HFF-Myc (cell line): ENCODE measurements at places on chromosomes 7 and 10.

- no peak for DNase-seq
These were observed 2.7 kb downstream of the FOXP2 start for GRCh38 chr7:114417290-114417689.

DNA sequence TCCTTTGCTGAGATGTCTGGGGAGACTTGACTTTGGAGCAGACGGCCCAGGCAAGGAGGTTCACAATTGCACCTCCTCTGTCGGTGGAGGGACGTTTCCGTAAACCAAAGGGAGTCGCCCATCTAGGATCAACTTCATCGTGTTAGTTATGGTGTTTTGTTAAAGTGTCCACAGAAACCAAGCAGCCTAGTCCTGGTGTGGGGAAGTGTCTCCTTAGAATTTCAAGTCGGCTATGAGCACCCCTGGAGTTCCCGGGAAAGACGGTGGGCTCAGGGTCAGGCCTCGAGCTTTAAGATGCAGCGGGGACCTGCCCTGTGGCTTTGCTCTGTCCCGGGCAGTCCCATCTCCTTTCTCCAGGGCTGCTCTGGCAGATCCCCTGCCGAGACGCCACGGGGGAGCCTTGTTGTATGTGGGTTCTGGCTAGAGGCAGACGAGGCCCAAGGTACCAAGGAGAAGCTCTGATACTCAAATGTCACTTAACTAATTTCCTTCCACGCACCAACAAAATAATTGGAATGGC, 319.2 kb downstream of the ADARB2 start:
- DNase-seq, result no peak

DNA sequence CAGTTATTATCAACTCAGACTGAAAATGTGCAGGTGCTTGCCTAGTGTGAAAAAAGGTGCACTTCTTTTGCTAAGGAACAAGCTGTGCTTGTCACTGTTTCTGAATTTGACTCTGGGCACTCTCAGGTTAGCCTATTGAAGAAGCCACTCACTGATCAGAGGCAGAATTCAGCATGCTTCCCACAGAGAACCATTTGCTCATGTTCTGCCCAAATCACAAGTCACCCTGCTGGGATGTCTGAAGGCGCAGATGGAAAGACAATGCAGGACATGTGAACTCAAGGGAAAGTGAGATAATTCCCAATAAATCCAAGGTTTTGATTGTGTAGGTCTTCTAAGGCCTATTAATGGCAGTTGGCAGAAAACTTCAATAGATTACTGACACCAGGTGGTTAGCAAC, 47.8 kb upstream of the CSTF2T start:
- DNase-seq, result no peak

- DNase-seq, result no peak
These were observed 96.3 kb upstream of the DDC start for GRCh38 chr7:50661345-50662040.

GRCh38 chr10:46018453-46019176, 11.8 kb downstream of the NCOA4 start:
- DNase-seq, result no peak

- no peak for DNase-seq
These were observed 316.6 kb upstream of the ZNF32 start for GRCh38 chr10:43965033-43965917.

- DNase-seq, result no peak
These were observed 43.1 kb downstream of the GHRHR start for GRCh38 chr7:31006857-31007256.

DNA sequence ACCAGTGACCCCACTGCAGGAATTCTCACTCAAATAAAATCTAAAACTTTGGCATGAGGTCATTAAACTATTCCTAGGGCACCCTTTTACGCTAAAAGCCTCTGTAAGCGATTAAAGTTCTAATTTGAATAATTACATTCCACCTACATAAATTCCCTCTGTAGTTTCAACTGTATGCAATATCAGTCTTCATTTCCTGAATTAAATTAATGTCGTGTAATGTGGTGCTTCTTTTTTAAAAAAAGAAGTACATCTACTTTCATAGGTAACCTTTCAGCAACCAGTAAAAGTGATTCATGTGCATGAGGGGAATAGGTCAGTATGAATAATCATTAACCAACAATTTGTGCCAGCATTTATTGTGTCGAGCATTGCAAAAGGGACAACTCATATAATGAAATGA, 44.7 kb downstream of the IMMP2L start:
- DNase-seq, result no peak

DNA sequence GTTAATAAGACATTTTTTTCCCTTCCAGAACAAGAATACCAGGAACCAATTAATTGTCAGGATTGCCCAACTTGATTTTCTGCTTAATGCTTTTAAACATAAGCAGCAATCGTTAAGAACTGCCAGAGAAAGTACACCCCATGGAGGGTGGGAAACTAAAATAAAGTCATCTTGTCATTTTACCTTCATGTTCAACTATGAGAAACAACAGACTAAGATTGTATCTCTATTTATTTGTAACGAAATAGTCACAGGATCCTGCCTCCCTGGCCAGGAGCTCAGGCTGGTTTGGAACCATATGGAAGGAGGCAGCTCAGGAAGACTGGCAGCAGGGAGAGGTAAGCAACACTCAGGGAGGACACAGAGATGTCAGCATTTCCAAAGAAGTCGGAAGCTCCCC, 129.6 kb downstream of the TNS3 start:
- no peak for DNase-seq

DNA sequence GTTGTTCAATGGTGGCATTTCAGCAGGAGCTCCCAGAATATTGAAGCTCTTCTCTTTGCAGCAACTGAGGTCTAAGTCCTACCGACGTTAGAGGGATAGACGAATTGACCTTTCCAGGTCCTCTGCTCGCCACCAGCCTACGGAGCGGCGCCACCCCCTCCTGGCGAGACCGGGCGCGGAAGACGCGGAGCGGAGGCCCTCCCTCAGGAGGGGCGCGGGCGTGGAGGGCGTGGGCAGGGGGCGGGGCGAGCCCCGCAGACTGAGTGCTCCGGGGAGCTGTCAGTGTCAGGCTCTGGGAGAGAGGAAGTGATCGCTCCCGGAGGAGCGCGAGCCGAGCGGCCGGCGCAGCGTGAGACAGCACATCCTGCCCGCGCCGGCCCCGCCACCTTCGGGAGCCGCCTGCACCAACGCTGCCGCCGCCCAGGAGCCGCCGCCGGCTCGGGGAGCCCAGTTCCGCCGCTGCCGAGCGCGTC, at the start of gene DYNC1I1:
TSS of gene DYNC1I1 (plus strand) at position 257 of the 473 bp plus-strand sequence. CDS start 32,176 bp downstream, outside the sequence.
- no peak for DNase-seq

GRCh38 chr10:116154651-116155050, 118.4 kb downstream of the GFRA1 start:
- no peak for DNase-seq

DNA sequence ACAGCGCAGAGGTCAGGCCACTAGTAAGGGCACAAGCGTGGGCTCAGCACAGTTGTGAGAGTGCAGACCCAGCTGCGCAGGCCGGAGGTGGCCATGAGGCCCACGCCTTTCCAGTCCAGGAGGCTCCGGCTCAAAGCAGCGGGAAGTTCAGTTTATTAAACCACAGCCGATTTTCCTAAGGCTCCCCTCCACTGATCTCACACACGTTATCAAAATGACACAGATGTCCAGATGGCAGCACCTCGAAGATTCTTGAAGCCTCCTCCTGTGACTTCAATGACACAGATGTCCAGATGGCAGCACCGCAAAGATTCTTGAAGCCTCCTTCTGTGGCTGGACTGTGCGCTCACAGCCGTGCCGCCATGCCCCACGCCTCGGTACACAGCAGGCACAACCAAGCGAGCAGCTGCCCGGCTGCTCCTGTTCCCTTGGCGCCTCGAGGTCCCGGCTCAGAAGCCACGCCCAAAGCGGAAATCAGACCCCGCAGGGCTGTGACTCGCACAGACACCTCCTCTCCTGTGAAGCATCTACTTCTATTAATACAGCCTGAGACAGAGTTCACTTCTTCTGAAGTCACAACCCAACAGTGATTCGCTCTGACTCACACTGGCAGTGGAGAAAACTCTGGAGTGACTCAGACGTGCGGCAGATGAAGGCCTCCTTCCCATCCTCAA, 122.7 kb downstream of the MAD1L1 start:
- peak; percentile 84 for DNase-seq

- DNase-seq, result no peak
These were observed 62.5 kb downstream of the MKI67 start for GRCh38 chr10:128063736-128064107.

DNA sequence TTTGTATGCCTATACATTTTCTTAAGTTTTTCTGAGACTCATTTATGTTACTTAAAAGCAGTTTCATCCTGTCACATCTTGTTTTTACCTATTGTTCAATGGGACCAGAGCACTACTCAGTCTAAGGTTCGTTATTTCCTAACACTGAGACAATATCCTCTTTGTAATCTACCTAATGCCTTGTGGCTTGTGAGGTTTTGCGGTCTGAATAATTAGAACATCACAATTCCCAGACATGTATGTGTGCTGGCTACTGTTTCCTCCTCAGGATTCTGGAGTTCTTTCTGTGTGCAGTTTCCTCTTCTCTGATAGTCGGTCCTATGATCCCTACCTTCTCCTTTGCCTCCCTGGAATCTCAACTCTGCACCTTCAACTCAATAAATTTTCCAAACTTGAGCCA, 620.2 kb downstream of the ANKRD7 start:
- DNase-seq, result no peak

DNA sequence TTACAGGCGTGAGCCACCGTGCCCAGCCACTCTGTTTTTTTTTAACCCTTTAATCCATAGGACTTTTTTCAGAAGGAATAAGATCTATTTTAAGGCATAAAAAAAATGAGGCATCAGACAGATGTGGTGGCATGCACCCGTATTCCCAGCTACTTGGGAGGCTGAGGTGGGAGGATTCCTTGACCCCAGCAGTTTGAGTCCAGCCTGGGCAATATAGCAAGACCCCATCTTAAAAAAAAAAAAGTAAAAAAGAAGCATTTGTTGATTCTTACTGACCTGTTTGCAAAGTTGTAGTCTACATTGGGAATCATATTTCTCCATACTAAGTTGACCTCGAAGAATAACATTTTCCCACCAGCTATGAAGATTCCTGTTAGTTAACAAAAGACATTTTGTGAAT, 38.6 kb downstream of the VCL start:
- no peak for DNase-seq

GRCh38 chr10:126006264-126006663, 109.9 kb downstream of the FANK1 start:
- no peak for DNase-seq

DNA sequence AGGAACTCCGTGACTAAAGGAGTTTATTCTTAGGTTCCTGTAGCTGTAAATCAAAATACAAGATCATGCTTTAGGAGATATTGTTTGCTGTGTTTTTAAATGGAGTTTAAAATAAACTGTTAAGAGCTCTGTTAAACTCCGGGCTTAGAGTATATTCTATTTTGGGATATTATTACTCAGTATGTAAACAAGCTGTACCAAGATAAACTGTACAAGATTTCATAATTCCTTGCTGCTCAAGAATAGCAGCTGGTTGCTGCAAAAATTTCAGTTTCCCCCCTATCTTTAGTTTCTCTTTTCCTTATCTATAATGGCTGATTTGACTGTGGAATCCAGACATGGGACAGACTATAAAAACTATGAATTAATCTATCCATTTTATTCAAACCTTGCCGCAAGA, 215.7 kb downstream of the HTR7 start:
- DNase-seq, result no peak

- DNase-seq, result no peak
These were observed 81.1 kb upstream of the STEAP1B start for GRCh38 chr7:22581099-22581498.

GRCh38 chr7:149778696-149779501, 5.5 kb upstream of the ZNF467 start:
- no peak for DNase-seq

- DNase-seq, result no peak
These were observed 47.7 kb downstream of the DLD start for GRCh38 chr7:107938456-107939250.

GRCh38 chr10:24340883-24341282, 131.9 kb downstream of the KIAA1217 start:
- DNase-seq, result no peak

DNA sequence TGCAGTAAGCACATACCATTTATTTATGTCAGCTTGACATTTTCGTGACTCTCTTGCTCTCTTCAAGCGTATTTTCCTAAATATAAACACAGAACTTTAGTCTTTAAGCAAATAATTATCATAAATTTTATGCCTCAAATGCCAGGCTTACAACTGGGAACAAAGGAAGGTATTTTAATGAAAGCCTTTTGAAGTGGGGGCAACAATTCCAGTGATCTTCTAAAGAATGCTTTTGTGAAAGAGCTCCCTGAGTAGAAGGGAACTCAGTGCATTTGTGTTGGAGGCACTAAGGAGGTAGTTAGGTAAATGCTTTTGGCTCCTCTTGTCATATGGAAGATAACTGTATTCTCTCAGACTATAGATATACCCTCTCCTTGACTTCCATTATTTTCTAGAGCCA, 104.9 kb downstream of the VPS50 start:
- DNase-seq, result no peak

DNA sequence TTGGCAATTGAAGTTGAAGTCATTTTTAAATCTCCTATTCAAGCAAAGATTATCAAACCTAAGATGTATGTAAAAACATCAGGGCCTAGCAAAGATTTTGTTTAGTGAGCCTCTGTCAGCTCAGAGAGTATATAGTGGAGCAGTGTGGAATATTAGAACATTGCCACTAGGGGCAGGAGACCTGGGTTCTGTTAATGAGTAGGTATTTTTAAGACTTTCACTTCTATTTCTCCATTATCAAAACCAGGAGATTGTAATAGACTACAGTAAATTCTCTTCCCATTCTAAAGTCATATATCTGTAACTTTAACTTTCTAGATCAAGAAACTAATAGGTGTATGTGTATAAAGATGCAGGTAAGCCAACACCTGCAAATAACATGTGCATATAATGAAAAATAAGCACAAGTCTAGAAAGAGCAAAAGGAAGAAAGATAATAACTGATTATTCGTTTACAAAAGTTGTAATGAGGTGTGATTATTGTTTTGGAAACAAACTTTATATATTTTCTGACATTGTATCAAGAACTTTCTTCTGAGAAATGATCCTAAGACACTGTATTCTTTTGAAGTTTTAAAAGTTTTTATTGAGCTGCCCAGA, 64.4 kb downstream of the KCND2 start:
- DNase-seq, result no peak

DNA sequence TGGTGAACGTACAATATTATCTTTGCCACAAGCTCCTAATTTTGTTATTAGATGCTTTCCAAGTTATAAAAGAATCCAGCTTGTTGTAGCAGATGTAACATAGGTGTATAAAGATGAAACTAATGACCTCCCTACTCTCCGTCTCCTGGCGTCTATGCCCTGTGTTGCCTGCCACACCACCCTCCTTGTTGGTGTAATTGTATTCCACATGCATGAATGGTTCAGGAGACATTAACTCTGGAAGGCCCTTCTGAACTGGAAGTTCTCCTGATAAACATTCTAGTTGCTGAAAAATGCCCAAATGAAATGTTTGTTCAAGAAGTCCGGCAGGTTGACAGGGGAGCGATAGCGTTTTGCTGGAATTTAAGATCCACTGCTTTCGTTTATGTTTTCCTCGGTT, 53.9 kb upstream of the SEPHS1 start:
- no peak for DNase-seq

- DNase-seq, result no peak
These were observed 572.5 kb upstream of the FOXK1 start for GRCh38 chr7:4109481-4110110.
